ENCODE measurements at places on chromosomes 13 and 19.

- DNase-seq, result no peak
Measured at GRCh38 chr13:95247852-95248251, 53.4 kb downstream of the ABCC4 start.

- DNase-seq, result peak; percentile 45
Measured at GRCh38 chr13:48492470-48493065, 40.3 kb downstream of the RCBTB2 start.

- DNase-seq, result no peak
Measured at GRCh38 chr19:12546068-12546467, 5.2 kb downstream of the ZNF564 start.

DNA sequence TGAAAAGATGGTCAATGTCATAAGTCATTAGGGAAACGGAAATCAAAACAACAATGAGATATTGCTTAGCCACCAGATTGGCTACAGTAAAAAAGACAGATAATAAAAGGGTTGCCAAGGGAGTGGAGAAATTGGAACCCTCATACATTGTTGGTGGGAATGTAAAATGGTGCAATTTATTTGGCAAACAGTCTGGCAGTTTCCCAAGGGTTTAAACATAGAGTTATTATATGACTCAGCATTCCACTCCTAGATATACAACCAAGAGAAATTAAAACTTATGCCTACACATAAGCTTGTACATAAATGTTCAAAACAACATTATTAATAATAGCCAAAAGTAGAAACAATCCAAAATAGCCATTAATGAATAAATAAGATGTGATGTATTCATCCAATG, 9.9 kb upstream of the ZNF227 start:
- no peak for DNase-seq

GRCh38 chr13:73223372-73223781, 164.6 kb downstream of the KLF5 start:
- DNase-seq, result no peak

GRCh38 chr13:39692660-39693438, 37.4 kb downstream of the COG6 start:
- DNase-seq, result no peak

- no peak for DNase-seq
Measured at GRCh38 chr13:50370303-50370950, 355.2 kb downstream of the KCNRG start.

GRCh38 chr13:106478116-106478515, 57.3 kb downstream of the EFNB2 start:
- no peak for DNase-seq

DNA sequence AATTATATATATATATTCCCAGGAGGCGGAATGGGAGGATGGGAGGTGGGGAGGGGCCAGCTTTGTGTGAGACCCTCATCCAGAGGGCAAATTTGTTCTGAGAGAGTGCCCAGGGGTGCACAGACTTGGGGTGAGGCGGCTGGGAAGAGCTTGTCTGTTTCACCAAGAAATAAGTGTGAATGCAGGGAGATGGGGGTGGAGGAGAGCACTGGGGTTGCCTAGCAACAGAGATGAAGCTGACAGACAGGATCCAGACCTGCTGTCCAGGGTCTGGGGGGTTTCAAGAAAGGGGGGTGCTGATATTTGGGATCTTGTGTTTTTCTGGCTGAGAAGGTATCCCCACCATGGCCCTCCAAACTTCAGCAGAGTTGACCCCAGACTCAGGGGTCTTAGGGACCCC, 18.6 kb upstream of the TNFAIP8L1 start:
- DNase-seq, result no peak

GRCh38 chr13:106520251-106521054, 15.0 kb downstream of the EFNB2 start:
- no peak for DNase-seq

- DNase-seq, result no peak
Measured at GRCh38 chr13:59671881-59672280, 491.8 kb downstream of the DIAPH3 start.
